ENCODE measurements at places on chromosomes 11 and 22. TPM values are rescaled to one million over a fixed set of nuclear protein-coding genes. Genes with fewer than 3 reads are reported as not detected.

- no peak overlapping the region for H3K27ac ChIP-seq
- peaks cover 45% of the 10 kb centered on the region for H3K4me1 ChIP-seq
- no peak overlapping the region for H3K4me3 ChIP-seq
- peaks cover 39% of the 10 kb centered on the region for H3K36me3 ChIP-seq
These were observed 3.1 kb downstream of the TAF10 start for GRCh38 chr11:6608726-6609501.

- DNase-seq, result peak; percentile 38
- H3K4me3 ChIP-seq, result no peak overlapping the region
- H3K36me3 ChIP-seq, result no peaks in the 10 kb centered on the region
- no peak overlapping the region for H3K27ac ChIP-seq
- H3K4me1 ChIP-seq, result peaks cover 4% of the 10 kb centered on the region
These were observed 92.8 kb upstream of the OR9G4 start for GRCh38 chr11:56841210-56841810.

DNA sequence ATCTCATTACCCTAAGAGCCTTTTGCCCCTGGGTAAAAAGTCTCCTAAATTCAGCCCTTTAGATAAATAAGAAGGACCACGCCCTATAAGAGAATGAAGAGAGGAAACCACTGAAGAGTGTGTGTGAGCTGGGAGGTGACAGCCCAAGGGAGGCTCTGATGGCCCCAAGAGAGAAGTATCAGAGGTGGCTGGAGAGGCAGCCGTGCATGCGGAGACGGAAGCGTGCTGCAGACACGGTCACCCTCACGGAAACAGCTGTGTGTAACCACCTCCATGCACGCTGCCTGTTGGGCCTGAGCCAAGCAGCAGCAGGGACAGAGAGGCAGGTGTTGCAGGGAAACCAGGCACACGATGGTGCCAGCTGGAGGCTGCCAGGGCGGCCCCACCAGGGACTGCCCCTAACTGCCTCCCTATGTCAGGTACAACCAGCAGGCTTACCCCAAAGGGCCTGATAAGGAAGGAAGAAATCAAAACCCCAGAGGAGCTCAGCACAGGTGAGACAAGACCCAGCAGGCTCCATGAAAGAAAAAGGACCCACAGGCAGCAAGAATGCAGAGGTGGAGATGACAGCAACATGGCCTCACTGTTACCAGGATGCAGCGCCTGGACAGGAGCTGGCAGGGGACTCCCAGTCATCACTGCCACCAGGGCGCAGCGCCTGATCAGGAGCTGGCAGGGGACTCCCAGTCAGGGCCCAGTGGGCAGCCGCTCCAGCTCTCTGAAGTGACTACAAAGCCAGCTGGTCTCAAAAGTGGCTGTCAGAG lies 7.8 kb downstream of the LARGE2 start:
- H3K36me3 ChIP-seq, result peaks cover 3% of the 10 kb centered on the region
- H3K27me3 ChIP-seq, result no peaks in the 10 kb centered on the region
- DNase-seq, result no peak
- peak overlapping the region; percentile 78 for H3K27ac ChIP-seq
- peaks cover 73% of the 10 kb centered on the region for H3K4me1 ChIP-seq

P4HA3 gene
- 0.41 TPM for polyA plus RNA-seq

FUT4 gene
- polyA plus RNA-seq, result 0.33 TPM

Data from keratinocyte (primary cell).